ENCODE measurements at places on chromosomes 16 and 17.

DNA sequence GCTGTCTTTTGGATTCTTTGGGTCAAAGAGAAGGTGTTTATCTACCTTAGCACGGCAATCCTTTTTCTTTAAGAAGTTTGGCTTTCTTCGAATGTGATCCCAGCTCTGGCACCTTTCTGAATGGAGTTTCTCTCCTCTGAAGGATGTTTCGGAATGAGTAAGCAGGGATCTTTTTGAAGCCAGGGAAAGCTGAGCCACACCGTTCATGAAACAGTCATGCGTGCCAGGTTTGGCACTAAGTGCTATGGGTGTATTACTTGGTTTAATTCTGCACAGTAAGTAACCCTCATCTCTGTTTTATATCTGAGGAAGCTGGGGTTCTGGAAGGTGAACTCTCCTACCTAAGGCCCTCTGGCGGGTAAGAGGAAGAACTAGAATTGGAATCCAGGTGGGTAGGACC lies 234.5 kb downstream of the NTN1 start:
- DNase-seq = no peak

DNA sequence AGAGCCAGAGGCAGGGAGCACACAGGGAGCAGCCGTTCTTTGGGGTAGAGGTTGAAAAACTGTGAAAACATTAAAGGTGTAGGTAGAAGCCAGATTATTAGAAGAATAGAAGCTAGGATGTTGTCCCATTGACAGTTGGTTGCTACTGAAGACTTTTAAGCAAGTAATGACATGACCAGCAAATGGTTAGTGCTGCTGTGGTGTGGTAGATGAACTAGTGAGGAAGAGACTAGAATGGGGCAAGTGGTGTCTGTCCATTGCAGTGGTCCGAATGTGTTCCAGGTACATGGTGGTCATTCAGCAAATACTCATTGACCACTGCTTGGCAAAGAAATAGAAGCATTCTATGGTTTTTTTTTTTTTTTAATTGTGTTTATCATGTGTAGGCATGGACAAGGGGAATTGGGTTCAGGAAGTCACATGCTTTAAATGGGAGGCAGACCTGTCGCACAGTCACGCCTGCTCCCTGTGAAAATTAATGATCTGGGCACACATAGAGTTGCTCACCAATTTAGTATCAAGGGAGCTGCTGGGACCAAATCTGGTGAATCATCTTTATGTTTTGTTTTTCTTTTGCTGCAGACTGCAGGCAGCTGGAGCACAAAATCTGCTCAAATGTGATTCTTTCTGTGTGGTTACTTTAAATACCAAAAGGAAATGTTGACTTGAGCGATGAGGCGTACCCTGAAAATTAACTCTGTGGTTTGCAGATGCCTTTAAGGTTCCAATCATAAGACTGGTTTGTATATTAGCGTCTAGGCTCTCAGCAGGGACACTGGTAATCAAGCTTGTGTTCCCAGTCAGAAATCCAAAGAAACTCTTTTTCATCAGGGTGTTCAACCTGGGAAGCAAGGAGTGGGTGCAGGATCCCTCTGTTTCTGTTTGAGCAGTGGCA lies 30.7 kb downstream of the YPEL2 start:
- no peak for DNase-seq

DNA sequence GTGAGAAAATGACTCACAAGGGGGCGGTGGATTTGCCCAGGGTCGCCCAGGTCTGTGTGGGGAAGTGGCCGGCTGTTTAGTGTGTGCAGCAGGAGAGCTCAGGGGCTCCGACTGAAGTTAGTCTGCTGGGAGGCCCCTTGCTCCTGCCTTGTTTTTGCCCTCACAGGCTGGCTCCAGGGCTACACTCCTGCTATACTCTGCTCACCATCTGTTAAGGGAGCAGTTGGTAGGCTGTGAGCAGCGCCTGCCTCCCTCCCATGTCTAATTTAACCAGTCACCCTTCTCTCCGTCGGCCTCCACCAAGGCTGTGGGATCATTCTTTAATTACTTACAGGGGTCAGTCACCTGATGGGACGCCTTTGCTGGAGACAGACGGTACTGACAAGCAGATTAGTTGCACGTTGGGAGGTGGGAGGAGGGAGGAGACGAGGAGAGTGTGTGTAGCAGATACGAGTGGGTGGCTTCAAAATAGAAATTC lies 35.5 kb downstream of the KSR1 start:
- peak; percentile 94 for DNase-seq

DNA sequence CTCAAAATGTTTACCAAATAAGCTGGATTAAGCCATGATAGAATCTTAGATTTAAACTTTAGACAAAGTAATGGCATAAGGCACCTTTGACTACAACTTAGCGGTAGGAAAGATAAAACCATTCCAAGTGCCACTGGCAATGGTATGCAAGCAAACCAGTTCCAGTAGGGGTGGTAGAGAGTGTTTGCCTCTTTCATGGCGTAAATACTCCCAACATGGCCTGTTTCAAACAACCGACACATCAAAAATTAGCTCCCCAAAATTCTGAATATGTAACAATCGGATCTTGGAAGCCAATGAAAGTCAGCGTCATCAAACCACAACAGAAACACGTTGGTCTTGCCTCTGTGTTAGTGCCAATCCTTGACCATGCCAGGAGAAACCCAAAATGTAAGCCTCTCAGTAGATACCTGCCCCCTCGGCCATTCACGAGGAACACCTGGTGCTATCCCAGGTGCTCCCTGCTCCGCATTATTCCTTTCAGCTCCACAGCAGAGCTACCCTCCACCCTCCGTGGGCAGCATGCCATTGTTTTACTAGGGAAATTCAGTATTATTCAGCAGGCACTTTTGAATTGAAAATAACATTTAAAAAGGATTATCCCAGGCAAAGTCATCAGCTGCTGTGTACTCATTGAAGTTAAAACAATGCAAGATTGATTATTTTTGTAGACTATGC lies 307.8 kb upstream of the CDH11 start:
- no peak for DNase-seq

DNA sequence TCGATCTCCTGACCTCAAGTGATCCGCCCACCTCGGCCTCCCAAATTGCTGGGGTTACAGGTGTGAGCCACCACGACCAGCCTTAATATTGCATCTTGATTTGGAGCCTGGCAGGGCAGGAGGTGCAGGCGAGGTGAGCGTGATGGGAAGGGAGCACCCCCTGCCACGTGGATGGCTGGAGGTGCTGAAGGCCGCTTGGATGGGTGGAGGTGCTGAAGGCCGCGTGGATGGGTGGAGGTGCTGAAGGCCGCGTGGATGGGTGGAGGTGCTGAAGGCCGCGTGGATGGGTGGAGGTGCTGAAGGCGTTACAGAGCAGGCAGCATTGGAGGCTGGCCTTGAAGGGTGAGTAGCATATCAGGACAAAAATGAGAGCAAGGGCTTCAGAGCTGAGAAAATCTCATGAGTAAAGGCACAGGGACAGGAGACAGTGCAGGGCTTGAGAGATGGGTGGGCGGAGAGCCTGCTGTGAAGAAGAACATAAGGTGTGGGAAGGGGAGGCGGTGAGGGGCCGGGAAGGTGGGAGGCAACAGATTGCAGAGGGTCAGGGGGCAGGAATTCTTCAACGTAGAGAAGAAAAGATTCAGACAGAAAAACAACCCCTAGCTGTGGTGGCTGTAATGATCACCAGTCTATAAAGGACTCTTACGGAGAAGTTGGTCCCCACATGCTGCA lies 101.7 kb upstream of the SEC14L1 start:
- no peak for DNase-seq

DNA sequence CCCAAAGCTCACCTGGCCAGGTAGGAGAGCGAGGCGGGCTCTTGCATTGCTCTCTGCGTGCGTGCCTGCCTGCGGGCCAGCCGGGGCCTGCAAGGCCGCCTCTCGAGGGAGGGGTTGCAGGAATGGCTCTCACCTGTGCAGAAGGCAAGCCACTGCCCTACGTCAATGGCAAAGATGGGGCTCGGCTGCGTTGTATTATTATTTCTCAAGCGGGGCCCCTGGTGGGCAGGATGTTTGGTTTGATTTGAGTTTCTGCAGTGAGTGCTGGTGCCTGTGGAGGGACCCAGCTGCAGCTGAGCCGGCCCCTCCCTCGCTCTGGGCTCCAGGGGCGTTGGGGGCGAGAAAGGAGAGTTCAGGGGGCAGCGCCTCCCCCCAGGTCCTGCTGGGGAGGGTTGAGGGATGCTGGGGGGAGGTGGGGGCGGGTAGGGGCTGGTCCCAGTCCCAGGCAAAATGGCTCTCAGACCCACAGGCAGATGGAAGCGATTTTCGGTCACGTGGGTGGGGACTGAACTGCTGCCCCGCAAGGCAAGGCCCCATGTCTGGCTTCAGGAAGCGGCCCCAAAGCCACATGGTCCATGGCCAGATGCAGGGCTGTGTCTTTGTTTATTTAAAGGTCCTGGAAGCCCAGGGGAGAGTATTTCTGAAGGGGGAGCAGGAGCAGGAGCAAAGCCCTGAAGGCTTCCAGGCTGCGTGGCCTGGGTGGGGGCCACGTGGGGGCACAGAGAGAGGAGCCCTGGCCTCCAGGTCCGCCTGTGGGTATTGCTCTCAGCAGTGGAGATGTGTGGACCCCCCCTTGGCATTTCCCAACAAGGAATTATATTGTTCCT lies 338.8 kb downstream of the SEC14L1 start:
- DNase-seq = no peak

GRCh38 chr17:5587438-5588032 lies 3.2 kb upstream of the NLRP1 start:
- peak; percentile 84 for DNase-seq

GRCh38 chr17:859061-859823 lies 77.1 kb downstream of the MRM3 start:
- no peak for DNase-seq

- no peak for DNase-seq
Observed at GRCh38 chr16:84247331-84247730, 7.5 kb upstream of the KCNG4 start.

- DNase-seq = no peak
Observed at GRCh38 chr16:1788095-1788707, 5.3 kb downstream of the IGFALS start.

GRCh38 chr17:35082073-35082657 lies 18.7 kb upstream of the RFFL start:
- peak; percentile 88 for DNase-seq

DNA sequence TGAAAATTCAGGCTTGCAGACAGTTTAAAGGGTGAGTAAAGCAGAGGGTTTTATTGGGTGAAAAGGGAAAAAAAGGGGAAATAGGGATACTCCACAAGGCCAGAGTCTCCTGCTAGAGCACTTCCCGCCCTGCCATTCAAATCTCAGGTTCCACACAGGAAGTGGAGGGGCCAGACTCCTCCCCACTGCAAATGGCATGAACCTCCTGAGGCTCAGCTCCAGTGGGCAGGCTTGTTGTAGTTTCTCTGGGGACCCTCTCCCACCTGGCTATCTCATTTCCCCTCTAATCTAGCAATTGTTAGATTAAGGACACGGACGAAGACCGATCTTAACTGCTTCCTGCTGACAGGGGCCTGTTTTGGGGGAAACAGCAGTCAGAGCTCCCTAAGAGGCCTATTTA lies 43.4 kb downstream of the TAOK1 start:
- DNase-seq = no peak

DNA sequence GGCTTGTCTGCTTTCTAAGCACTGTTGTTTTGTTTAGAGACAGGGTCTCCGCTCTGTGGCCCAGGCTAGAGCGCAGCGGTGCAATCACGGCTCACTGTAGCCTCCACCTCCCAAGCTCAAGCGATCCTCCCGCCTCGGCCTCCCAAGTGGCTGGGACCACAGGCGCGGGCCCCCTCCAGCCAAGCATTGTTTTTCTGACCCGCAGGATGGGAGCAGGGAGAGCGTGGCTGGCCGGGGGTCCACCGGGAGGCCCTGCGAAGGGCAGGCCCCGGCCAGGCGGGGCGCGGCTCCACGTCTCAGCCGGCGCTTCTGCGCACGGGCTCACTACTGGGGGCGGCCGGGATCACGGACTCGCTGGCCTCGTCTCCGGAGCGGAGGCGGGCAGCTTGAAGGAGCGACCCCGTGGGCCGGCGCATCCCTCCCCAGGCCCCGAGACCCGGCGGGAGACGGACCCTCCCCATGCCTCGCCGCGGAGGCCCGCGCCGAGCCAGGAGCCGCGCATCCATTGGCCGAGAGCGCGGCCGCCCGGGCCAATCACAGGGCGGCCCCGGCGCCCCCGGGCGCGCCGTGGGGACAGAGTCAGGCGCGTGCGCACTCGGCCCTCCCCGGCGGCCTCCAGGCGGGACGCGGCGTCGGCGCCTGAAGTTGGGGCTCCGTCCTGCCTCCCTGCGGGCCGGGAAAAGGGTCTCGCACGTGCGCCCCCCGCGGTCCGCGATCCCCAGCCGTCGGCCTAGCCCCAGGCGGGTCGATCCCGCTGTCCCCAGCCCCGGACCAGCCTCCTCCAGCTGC lies 24.9 kb downstream of the ACTG1 start:
- peak; percentile 70 for DNase-seq

- DNase-seq = no peak
Observed at GRCh38 chr16:29989111-29989858, 6.1 kb downstream of the HIRIP3 start.

DNA sequence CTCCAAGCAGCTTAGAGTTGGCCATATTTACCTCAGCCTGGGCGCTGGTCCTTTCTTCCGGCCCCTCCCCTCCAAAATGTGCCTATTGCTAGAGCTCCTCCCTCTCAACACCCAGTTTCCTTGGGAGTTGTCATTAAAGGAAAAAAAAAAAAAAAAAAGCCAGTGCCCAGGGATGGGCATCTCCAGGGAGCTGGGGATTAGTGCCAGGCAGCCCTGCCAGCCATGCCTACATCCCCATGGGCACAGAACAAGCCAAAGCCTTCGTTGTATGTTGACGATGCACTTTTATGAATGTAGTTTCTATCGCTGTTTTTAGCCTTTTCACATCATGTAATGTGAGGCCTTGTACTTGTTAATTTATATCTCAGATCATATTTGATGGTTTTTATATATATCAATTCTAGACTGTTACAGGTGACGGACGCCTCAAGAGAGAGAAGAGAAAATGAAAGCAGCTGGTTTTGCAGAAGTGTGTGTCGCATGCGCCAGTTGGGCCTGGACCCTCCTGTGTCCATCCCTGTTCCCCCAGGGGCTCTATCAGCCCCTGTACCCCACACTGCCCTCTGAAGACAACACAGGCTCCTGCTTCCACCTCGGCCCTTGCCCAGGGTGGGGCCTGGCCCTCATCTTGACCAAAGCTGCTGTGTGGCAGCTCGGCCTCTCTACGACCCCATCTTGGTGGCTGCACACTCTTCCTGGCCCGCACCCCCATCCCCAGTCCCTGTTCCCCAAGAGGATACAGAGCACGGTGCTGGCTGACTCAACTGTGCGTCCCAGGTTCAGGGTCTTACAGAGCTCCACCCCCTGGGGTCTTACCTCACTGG lies 4.8 kb downstream of the LIMD2 start:
- DNase-seq = no peak

All from hematopoietic multipotent progenitor cell treated with erythropoietin and hydrocortisone succinate and interleukin-3 and kit ligand, for 8 days (in vitro differentiated cells).